ENCODE measurements at places on chromosomes 4 and X.

DNA sequence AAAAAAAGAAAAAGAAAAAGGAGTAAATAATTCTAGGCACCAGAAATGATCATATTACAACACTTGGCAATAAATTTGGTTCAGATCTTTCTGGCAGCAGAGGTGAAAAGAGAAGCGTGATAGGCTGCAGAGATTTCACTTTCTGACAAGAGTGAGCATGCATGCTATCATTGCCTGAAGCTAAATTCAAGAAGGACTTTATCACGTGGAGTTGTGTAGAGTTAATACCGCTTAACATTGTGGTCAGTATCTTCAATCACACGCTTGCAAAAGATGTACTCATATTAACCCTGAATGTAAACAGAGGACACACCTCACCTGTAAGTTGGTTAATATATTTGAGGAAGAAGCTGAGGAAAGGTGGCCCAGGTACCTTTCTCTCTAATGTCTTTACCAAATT, 31.4 kb upstream of the RBPJ start:
- no peak for DNase-seq

DNA sequence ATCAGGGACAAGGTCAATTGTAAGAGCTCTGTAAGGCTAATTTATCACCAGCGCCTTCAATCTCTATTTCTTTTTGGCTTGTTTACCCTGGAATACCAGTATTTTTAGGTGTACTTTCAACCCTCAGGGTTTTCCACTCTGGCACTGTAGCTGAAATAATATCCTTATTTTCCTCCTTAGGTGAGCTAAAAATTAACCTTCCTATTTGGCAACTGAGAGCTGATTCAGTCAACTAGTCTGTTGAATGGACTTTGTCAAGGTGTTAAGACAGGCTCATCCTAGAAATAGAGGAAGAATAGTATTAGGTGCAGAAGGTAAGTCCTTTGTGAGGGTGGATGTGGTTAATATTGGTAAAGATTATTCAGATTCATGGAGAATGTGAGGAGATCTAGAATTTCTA, 101.3 kb upstream of the BANK1 start:
- DNase-seq, result no peak

GRCh38 chr4:56475917-56476316, 8.5 kb downstream of the SRP72 start:
- no peak for DNase-seq

- no peak for DNase-seq
Measured at GRCh38 chr4:8470451-8471024, 30.0 kb downstream of the TRMT44 start.

- DNase-seq, result peak; percentile 67
Measured at GRCh38 chr4:38162240-38162784, 202.1 kb downstream of the PTTG2 start.

DNA sequence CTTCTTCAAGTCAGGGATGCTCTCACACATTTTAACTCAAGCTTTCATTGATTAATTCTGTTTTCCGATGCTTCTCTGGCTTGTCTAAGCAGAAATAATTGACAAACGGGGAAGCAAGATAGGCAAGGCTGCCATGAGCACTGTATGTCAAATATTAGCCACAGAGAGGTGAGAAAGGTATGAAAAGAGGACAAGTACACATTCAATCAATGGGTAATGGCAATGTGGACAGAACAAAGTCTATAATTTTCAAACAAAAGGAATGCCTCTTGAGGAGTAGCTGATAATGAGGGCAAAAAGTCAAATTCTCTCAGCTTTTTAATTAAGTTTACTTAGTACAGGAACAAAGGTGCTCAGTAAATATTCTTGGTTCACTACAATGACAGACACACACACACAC, 19.6 kb downstream of the COX7B2 start:
- no peak for DNase-seq

- no peak for DNase-seq
Measured at GRCh38 chr4:158529505-158529904, 7.8 kb downstream of the RXFP1 start.

DNA sequence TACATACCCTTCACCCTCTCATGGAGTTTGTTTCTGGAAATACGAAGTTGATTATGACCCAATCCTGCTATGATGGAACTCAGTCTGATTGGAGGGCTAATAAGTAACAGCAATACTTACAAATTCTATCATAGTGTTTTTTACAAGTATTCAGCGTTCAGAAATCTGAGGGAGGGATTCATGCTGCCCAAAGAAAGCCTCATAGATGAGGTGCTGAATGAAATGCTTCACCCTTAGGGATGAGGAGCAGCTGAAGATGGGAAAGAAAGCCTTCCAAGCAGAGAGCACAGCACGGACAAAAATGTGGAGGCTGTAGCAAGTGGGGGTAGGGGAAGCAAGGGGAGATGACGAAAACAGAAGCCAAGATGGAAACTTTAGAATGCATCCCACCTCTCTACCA, 27.9 kb upstream of the TBC1D1 start:
- no peak for DNase-seq

GRCh38 chr4:54099748-54100574, at the start of gene GSX2:
Gene GSX2, plus strand, starts transcription at chr4:54100163. Its CDS starts 182 bp downstream, at chr4:54100345.
- no peak for DNase-seq

DNA sequence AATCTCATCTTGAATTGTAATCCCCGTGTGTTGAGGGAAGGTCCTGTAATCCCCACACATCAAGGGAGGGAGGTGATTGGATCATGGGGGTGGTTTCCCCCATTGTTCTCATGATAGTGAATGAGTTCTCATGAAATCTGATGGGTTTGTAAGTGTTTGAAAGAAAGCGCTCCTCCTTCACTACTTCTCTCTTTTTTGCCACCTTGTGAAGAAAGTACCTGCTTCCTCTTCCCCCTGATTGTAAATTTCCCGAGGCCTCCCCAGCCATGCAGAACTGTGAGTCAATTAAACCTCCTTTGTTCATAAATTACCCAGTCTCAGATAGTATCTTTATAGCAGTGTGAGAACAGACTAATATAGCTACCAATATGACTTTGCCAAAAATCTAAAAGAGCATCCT, 41.1 kb downstream of the GBA3 start:
- no peak for DNase-seq

DNA sequence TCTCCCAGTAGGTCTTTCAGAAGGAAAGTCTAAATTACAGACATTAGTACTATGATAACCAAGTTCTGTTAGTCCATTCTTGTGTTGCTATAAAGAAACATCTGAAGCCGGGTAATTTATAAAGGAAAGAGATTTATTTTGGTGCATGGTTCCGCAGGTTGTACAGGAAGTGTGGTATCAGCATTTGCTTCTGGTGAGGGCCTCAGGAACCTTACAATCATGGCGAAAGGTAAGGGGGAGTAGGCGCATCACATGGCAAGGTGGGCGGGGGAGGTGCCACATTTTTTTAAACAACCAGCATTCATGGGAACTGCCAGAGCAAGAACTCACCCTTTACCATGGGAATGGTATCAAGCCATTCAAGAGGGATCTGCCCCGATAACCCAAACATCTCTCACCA, 26.2 kb upstream of the USP46 start:
- no peak for DNase-seq

- no peak for DNase-seq
Measured at GRCh38 chrX:132833373-132833772, 125.1 kb downstream of the HS6ST2 start.

- peak; percentile 17 for DNase-seq
Measured at GRCh38 chr4:105551965-105552746, at the start of gene ARHGEF38. Gene ARHGEF38, plus strand, starts transcription at chr4:105552620. Its CDS starts 146 bp downstream, at chr4:105552766.

DNA sequence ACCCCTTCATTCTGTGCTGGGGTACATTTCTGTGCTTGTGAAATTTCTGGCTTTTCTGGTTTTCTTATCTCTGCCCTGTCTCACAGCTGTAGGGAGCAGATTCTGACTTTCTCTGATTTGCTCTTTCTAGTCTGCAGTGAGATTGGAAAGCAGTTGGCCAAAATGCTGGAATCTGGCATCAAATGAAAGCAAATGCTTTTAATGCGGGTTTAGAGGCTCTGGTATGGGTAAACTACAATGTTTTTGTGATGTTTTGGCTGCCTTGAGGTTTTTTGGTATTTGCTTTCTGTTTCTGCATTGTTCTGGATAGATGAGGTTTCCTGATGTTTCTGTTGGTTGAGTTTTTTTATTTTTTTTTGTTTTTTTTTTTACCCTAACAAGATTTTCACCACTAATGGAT, 23.8 kb downstream of the SMIM20 start:
- no peak for DNase-seq

DNA sequence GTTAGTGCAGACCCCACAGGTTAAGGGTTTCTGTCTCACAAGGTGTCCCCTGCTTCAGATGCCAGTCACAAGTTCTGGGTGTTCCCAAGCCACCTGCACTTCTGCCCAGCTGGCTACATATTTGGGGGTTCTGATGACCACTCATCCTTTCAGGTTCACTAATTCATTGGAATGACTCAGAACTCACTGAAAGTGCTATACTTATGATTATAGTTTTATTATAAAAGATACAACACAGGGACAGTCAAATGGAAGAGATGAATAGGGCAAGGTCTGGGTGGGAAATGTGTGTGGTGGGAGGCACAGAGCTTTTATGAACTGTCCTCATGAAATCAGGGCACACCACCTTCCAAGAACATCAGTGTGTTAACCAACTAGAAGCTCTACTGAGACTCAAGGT, 97.7 kb upstream of the CASK start:
- DNase-seq, result no peak

GRCh38 chr4:10460313-10461047, 3.3 kb upstream of the ZNF518B start:
- no peak for DNase-seq

GRCh38 chr4:87875191-87875590, 42.4 kb downstream of the MEPE start:
- DNase-seq, result no peak

GRCh38 chr4:84681486-84682274, 98.8 kb downstream of the CDS1 start:
- DNase-seq, result peak; percentile 67

DNA sequence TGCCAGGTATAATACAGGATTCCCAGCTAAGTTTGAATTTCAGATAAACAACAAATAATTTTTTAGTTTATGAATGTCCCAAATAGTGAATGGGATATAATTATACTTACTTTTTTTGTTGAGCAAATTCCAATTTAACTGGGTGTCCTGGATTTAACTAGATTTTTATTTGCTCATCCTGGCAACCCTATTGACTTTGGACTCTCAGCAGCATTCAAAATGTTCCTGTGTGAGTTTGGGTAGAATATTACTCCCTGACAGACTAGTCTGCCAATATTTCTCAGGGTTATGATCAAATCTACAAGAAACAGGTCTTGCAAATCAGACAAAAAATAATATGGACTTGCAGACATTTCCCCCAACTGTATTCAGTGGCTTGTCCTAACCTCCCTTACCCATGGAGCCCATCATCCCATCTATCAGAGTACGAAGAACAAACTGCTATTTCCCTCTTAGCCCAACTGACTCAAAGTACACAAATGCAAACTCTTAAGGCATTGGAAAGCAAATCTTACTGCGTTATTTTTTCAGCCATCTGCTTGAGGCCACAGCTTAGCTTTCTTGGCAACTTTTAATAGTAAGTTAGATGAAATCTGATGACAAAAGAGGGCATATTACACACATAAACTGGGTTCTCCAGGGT, 20.7 kb downstream of the SETD7 start:
- no peak for DNase-seq

- DNase-seq, result no peak
Measured at GRCh38 chr4:165748321-165748720, 124.7 kb upstream of the TLL1 start.

DNA sequence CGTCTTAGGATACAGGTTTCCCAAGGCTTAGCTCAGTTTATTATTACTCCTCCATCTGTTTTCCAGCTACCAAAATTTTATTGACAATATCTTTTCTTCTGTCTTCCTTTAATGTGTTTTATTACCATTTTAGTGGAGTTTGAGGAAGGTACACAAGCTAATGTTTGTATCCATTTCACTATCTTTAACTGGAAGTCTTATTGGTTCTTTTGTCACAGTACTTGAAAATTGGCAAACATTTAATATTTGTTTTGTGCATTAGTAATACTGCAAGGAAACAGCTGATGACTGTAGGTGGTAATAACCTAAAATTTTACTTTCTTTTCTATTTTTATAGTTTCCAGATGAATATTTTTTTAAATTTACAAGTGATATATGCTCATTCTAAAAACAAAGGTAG, 9.3 kb upstream of the ARL9 start:
- no peak for DNase-seq

DNA sequence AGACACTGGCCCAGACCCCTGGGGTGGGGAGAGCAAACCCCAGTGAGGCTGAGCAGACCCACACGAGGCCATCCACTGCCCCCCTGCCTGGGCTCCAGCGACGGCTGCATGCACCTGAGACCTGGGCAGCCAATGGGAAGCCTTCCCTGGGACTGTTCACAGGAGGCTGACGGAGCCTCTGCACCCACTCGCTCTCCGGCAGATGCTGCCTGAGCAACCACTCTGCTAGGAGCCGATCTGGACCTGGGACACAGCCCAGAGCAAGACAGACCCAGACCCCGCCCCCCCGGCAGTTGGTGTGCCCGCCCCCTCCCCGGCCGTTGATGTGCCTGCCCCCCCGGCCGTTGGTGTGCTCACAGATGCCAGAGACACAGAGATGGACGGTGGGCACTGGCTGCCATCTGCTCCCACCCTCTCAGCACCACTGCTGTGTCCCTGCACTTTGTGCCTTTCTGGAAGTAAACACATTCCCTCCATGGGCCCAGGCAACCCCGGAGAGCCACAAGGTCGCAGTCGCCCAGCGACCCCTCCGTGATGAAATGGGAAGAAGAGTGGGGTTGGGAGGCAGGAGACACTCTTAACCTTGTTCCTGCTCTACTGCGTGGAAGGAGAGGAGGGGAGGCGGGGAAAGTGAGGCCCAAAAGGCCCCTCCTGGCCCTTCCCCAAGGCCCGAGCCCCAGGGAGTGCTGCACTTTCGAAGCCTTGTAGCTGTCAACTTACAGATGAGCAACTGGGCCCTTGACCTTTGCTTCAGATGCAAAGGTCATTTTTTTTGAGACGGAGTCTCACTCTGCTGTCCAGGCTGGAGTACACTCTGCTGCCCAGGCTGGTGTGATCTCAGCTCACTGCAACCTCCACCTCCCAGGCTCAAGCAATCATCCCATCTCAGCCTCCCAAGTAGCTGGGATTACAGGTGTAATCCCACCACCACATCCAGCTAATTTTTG, 62.0 kb downstream of the ZFYVE28 start:
- DNase-seq, result no peak

DNA sequence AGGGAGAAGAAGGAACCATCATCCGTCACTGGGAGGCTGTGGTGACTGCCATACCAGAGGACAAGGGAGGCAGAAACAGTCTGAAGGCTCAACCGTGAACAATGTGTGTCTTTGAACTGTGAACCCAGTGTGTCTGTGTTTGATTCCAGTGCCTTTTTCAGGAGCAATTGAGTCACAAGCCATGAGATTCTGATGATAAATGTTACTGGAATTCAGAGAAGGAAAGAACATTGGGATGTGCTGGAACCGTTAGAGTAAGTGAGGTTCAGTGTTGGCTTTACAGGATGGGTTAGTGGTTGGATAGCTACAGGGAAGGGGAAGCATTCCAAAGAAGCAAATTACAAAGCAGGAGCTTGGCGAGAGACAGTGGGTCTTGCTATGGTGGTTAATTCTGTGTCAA, 464.4 kb downstream of the TRIML1 start:
- DNase-seq, result peak; percentile 2

Measured in brain microvascular endothelial cell (primary cell).